Activated T-cell treated with anti-CD3 and anti-CD28 coated beads, Interleukin-2, amount 50 U/mL, for 1 hour (primary cell): ENCODE measurements at places on chromosomes 5 and 9.

- no peak for DNase-seq
Measured at GRCh38 chr5:177134697-177135225, 1.2 kb downstream of the NSD1 start.

GRCh38 chr5:142202282-142202681 is 93.7 kb downstream of the NDFIP1 start:
- DNase-seq: no peak

- no peak for DNase-seq
Measured at GRCh38 chr9:114388764-114389375, 1.1 kb upstream of the AKNA start.

GRCh38 chr5:84383816-84384603 is 670 bp downstream of the EDIL3 start:
- DNase-seq: no peak

DNA sequence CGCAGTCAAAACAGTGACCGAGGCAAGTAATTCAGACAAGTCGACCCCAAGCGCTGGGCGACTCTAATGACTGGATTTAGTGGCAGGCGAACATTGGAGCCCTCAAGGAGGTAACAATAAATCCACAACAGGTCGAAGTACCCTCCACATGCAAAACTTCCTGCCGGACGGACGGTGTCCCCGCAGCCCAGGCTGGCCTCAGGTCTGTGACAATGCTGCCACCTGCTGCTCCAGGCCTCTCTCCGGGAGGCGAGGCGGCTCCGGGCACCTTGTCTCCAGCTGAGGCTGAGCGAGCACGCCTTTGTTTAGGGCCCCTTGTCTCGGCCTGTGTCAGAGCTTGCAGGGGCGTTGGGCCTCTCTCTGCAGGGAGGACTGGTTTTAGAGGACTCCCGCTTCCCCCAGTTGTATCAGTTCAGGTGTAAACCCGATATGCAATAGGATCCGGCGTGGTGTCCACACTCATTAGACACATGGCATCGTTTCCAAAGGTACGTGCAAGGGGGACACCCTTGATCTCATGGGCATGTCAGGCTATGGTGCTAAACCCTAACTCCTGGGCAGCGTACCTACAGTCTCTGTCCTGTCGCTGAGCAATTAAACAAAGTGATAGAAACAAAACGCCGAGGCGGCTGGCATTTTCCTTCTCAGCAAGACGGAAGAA is 628.0 kb upstream of the ADAMTS16 start:
- no peak for DNase-seq
